Right atrium auricular region (tissue), 2 donors: ENCODE measurements at places on chromosomes 3 and 15.

GRCh38 chr3:36546226-36546625 is 165.9 kb downstream of the STAC start:
- no peak overlapping the region for H3K27ac ChIP-seq
- H3K4me1 ChIP-seq = no peaks in the 10 kb centered on the region
- H3K27me3 ChIP-seq = no peaks in the 10 kb centered on the region
- DNase-seq = no peak
- H3K36me3 ChIP-seq = no peaks in the 10 kb centered on the region

- no peak overlapping the region for H3K4me3 ChIP-seq
- no peak for DNase-seq
- no peaks in the 10 kb centered on the region for H3K36me3 ChIP-seq
- H3K27me3 ChIP-seq = no peaks in the 10 kb centered on the region
- H3K27ac ChIP-seq = no peak overlapping the region
Observed at GRCh38 chr15:62553911-62554563, 389.0 kb upstream of the C2CD4B start.

DNA sequence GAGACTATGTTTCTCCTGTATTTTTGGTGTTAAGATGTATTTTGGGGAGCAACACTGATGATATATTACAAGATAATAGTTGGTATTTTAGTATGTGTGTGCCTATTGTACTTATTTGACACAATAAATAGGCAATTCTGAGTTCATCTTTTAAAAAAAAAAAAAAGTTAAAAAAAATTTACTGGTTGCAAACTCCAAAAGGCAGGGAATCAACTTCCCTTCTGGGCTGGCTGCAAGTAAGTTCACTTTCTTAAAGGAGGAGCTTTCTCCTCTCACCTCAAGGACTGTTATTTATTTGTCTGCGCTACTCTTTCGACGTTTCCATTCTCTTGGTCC is 335 bp upstream of the VPS8 start:
- peaks cover 11% of the 10 kb centered on the region for H3K4me1 ChIP-seq
- H3K4me3 ChIP-seq = peak overlapping the region; percentile 94
- H3K27ac ChIP-seq = peak overlapping the region; percentile 71

- no peaks in the 10 kb centered on the region for H3K27me3 ChIP-seq
- H3K4me3 ChIP-seq = peak overlapping the region; percentile 20
- no peak overlapping the region for H3K27ac ChIP-seq
- H3K4me1 ChIP-seq = no peaks in the 10 kb centered on the region
Observed at GRCh38 chr3:151838574-151839312, 24.8 kb downstream of the AADAC start.

- no peak overlapping the region for H3K4me3 ChIP-seq
- no peak overlapping the region for H3K27ac ChIP-seq
- DNase-seq = no peak
- peaks cover 19% of the 10 kb centered on the region for H3K4me1 ChIP-seq
- no peaks in the 10 kb centered on the region for H3K36me3 ChIP-seq
Observed at GRCh38 chr15:71807125-71807629, 3.2 kb upstream of the NR2E3 start.

- DNase-seq = no peak
- no peaks in the 10 kb centered on the region for H3K27me3 ChIP-seq
- no peaks in the 10 kb centered on the region for H3K36me3 ChIP-seq
Observed at GRCh38 chr3:181741417-181741816, 29.7 kb downstream of the SOX2 start.

GRCh38 chr3:172276103-172276502 is 172.2 kb downstream of the GHSR start:
- H3K36me3 ChIP-seq = no peaks in the 10 kb centered on the region
- H3K4me3 ChIP-seq = no peak overlapping the region
- H3K27ac ChIP-seq = no peak overlapping the region

- no peaks in the 10 kb centered on the region for H3K4me1 ChIP-seq
- H3K36me3 ChIP-seq = peaks cover 20% of the 10 kb centered on the region
- no peak overlapping the region for H3K4me3 ChIP-seq
- DNase-seq = no peak
- no peaks in the 10 kb centered on the region for H3K27me3 ChIP-seq
Observed at GRCh38 chr3:136377508-136377907, 127.4 kb downstream of the PCCB start.

DNA sequence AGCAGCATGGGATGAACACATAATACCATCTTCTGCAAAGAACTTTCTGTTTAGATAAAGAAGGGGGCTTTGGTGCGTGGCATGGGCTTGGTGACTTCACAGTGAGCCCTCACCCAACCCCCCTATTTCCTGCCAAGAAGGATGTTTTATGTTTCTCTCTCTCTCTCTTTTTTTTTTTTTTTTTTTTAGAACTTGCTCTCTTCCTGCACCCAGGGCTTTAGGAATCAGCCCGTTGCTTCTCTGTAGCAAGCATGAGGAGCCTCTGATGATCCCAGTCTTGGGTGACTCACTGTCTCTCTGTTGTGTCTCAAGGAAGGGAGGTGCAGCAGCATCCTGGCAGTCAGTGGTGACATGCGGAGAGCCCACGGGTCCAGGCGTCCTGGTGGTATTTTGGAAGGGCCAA is 49.1 kb downstream of the CCK start:
- DNase-seq = no peak
- H3K27ac ChIP-seq = no peak overlapping the region
- H3K36me3 ChIP-seq = peaks cover 35% of the 10 kb centered on the region
- no peak overlapping the region for H3K4me3 ChIP-seq

- H3K27ac ChIP-seq = no peak overlapping the region
- no peaks in the 10 kb centered on the region for H3K4me1 ChIP-seq
- H3K27me3 ChIP-seq = no peaks in the 10 kb centered on the region
Observed at GRCh38 chr3:172717493-172718088, 6.7 kb upstream of the NCEH1 start.

- no peaks in the 10 kb centered on the region for H3K36me3 ChIP-seq
- no peak for DNase-seq
- no peak overlapping the region for H3K4me3 ChIP-seq
- H3K27me3 ChIP-seq = no peaks in the 10 kb centered on the region
- H3K4me1 ChIP-seq = no peaks in the 10 kb centered on the region
Observed at GRCh38 chr15:36653851-36654250, 74.4 kb downstream of the CDIN1 start.

- no peak for DNase-seq
- no peak overlapping the region for H3K4me3 ChIP-seq
- no peaks in the 10 kb centered on the region for H3K4me1 ChIP-seq
- H3K36me3 ChIP-seq = no peaks in the 10 kb centered on the region
Observed at GRCh38 chr15:86077070-86077469, 2.6 kb upstream of the AGBL1 start.

GRCh38 chr3:132229641-132230040 is 87.6 kb upstream of the ACP3 start:
- no peak overlapping the region for H3K4me3 ChIP-seq
- H3K27me3 ChIP-seq = no peaks in the 10 kb centered on the region
- no peaks in the 10 kb centered on the region for H3K4me1 ChIP-seq
- no peak for DNase-seq

DNA sequence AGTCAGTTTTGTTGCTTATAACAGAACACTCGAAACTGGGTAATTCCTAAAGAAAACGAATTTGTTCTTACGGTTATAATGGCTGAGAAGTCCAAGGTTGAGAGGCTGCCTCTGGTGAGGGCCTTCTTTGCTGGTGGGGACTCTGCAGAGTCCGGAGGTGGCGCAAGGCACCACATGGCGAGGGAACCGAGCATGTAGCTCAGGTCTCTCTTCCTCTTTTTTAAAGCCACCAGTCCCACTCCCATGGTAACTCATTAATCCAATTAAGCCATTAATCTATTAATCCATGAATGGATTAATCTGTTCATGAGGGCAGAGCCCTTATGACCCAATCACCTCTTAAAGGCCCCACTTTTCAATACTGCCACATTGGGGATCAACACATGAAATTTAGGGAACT is 50.0 kb downstream of the ROPN1B start:
- H3K36me3 ChIP-seq = peaks cover 12% of the 10 kb centered on the region
- no peaks in the 10 kb centered on the region for H3K27me3 ChIP-seq
- no peak for DNase-seq
- H3K4me1 ChIP-seq = no peaks in the 10 kb centered on the region
- H3K27ac ChIP-seq = no peak overlapping the region

GRCh38 chr15:38564557-38565286 is at the start of gene RASGRP1:
Gene RASGRP1, minus strand, starts transcription at chr15:38564814. Its CDS starts 186 bp downstream, at chr15:38564628.
- DNase-seq = no peak
- no peak within 1 kb of the TSS for H3K27ac ChIP-seq
- H3K4me3 ChIP-seq = peak within 1 kb of the TSS; percentile 57
- H3K36me3 ChIP-seq = no peaks in the 10 kb centered on the region
- peaks cover 19% of the 10 kb centered on the region for H3K4me1 ChIP-seq

- H3K4me3 ChIP-seq = no peak overlapping the region
- peaks cover 14% of the 10 kb centered on the region for H3K4me1 ChIP-seq
- H3K36me3 ChIP-seq = peaks cover 17% of the 10 kb centered on the region
- peak overlapping the region; percentile 81 for H3K27ac ChIP-seq
Observed at GRCh38 chr3:45682311-45682710, 6.9 kb upstream of the SACM1L start.

- H3K4me1 ChIP-seq = no peaks in the 10 kb centered on the region
- H3K4me3 ChIP-seq = no peak overlapping the region
- H3K36me3 ChIP-seq = no peaks in the 10 kb centered on the region
- DNase-seq = peak; percentile 82
Observed at GRCh38 chr15:101091080-101092017, 160.5 kb downstream of the CHSY1 start.

DNA sequence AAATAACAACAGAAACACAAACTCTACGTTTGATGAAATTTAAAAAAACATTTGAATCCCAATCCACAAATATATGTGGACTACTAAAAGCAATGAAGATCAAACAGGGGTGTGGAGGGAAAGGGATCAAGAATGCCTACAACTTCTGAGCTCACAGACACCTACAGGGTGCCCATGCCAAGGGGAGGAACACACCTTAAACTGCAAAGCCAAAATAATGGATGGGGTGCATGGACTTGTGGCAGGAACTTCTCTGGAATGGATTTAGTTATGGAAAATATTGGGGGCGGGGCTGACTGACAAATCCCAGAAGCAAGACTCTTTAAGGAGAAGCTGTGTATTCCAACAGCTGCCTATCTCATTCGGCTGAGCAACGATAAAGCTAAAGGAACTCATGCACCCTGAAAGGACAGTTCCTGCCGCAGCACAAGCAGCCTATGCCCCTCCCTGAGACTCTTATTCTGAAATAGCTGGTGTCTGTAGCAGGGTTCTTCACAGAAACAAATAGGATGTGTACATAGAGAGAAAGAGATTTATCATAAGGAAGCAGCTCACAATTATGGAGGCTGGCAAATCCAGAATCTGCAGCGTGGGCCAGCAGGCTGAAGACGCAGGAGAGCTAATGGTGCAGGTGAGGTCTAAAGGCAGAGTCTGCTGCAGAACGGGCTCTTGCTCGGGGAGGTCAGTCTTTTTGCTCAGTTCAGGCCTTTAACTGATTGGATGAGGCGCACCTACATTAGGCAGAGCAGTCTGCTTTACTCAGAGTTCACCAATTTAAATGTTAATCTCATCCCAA is 24.5 kb upstream of the PLA2G4D start:
- no peaks in the 10 kb centered on the region for H3K27me3 ChIP-seq
- no peaks in the 10 kb centered on the region for H3K36me3 ChIP-seq
- no peaks in the 10 kb centered on the region for H3K4me1 ChIP-seq

DNA sequence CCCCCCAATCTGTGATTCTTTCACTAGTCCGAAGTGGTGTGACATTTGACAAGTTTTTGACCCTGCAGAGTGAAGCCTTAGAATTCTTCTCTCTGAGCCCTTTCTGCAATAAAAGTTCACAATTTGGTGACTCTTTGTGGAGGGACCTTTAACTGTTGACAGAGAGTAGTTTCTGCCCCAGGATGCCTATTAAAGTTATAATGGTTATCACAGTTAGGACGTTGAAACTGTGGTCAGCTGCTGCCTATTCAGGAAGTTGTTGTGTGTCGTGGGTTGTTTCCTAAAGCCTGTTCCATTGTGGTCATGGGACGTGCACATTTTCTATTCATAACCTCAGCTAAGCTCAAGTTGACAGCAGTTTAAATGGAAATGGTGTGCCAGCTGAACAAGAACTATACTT is 274.5 kb downstream of the NEK10 start:
- peaks cover 11% of the 10 kb centered on the region for H3K4me1 ChIP-seq
- no peaks in the 10 kb centered on the region for H3K27me3 ChIP-seq
- H3K27ac ChIP-seq = no peak overlapping the region

GRCh38 chr3:122215592-122216298 is 32.3 kb downstream of the CASR start:
- no peaks in the 10 kb centered on the region for H3K4me1 ChIP-seq
- no peak for DNase-seq
- no peak overlapping the region for H3K27ac ChIP-seq
- H3K36me3 ChIP-seq = no peaks in the 10 kb centered on the region
